Left lobe of liver (tissue), 2 donors: ENCODE measurements at places on chromosomes 6 and 20. TPM values are rescaled to one million over a fixed set of nuclear protein-coding genes. Genes with fewer than 3 reads are reported as not detected.

PGC gene
- 0.63 TPM for total RNA-seq

- no peak for DNase-seq
These were observed 322.8 kb downstream of the ZFAND3 start for GRCh38 chr6:38142178-38142902.

DNA sequence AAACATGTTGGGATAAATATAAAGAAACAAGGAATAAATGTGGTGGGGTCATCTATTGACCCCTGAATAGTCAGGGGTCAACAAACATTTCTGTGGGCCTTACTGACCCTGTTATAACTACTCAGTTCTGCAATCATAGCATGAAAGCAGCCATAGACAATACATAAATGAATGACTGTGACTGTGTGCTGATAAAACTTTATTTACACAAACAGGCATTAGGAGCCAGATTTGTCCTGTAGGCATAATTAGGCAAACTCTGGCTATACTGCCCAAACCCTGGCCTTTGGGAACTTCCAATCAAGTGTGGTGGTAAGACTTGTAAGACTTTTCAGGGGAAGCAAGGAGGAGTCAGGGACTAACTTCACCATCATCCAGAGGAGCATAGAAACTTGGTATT is 222.7 kb downstream of the KHDC1L start:
- DNase-seq = no peak

GRCh38 chr6:34025112-34025807 is 120.6 kb downstream of the GRM4 start:
- no peak for DNase-seq

GRCh38 chr6:148432462-148433195 is 90.0 kb downstream of the SASH1 start:
- DNase-seq = no peak

EYA4 gene
- not detected for total RNA-seq

- DNase-seq = no peak
These were observed 8.5 kb downstream of the TRIM15 start for GRCh38 chr6:30171677-30172471.

GRCh38 chr6:139699911-139700310 is 325.5 kb upstream of the CITED2 start:
- DNase-seq = no peak

DAAM2 gene
- 6.0 TPM for total RNA-seq
